Fibroblast of skin of left biceps (primary cell): ENCODE measurements at places on chromosomes 11 and 22.

DNA sequence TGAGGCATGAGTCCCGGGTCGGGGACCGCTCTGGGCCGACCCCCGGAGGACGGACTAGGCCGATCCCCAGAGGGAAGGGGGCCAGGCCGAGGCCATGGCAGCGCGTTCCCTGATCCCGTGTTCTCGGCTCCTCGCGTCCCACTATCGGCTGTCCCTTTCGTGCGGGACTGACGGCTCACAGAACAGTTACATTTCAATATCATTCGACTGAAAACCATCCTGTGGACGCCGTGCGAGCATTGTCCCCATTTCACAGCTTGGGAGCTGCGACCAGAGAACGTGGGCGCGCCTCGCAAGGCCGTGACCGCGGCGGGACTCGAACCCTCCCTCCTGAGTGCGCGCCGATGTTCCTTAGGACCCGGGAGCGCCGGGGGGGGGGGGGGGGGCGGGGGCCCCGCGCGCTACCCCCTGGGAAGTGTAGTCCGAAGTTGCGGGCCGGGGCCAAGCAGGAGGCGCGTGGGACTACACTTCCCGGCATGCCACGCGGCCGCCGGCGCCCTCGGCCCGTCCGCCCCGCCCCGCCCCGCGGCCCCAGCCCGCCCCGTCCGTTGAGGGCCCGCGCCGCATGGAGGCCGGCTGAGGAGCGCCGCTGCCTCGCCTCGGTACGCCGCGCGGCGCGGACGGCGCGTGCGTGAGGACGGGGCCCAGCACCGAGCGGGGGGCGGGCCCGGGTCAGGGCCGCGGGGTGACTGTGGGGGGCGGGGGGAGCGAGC is at the start of gene TRABD:
Gene TRABD, plus strand, starts transcription at position 539 of the 713 bp plus-strand sequence. CDS start 7,148 bp downstream, outside the sequence.
- DNase-seq, result peak; percentile 72

- DNase-seq, result peak; percentile 60
Observed at GRCh38 chr11:125935618-125936199, 10.1 kb upstream of the VSIG10L2 start.

DNA sequence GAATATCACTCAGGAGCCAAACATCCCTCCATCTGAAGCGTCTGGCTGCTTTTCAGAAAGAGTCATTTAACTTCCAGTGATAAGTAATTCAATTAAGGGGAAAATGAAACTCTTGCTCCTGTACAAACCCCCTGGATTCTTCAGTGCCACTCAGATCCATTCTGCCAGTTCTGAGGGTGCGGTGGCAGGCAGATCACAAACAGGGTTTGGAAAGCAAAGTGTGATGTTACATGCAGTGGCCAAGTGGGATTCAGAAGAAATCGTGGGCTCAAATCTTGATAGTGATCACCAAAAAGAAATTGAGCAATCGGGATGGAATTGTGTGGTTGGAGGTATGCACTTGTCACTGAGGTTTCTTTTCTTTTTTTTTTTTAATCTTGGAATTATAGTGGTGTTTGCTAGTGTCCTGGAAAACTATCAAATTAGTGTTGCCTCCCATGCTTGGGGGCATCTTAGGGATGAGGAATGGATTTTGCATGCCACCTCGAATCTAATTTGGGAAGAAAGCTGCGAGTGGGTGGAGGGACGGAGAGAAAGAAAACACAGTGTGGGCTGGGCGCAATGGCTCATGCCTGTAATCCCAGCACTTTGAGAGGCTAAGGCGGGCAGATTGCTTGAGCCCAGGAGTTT is 22.5 kb upstream of the RTL6 start:
- no peak for DNase-seq

DNA sequence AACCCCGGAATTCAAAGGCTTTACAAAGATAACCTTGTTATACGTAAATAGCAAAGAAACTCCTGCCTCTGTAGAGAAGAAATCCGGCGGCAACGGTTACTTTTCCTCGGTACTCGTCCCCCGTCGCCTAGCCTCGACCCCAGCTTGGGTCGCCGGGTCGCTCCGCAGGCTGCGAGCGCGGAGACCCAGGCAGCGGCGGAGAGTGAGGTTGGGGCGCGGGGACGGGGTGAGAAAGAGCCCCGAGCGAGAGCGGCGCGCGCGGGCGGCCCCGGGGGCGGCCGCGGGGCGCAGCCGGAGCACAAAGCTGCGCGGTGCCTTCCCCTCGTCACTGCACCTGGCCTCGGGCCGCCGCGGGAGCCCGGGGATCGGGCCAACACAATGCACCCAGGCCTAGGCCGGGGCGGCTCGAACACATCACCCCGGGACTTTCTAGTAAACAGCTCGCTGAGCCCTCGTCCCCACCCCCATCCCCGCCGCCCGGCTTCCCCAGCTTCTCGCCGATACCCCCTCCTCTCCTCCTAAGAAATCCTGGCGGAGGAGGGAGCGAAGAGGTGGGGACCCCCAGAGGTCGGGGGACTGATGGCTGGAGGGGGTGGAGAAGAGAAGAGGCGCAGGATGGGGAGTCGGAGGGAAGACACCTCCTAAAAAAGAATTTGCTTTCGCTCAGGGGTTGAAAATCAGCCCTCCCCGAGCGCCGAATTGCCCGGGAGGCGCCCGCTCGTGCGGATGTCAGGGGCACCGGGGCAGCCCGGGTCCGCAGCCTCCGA is 845 bp downstream of the MPPED2 start:
- DNase-seq, result no peak

DNA sequence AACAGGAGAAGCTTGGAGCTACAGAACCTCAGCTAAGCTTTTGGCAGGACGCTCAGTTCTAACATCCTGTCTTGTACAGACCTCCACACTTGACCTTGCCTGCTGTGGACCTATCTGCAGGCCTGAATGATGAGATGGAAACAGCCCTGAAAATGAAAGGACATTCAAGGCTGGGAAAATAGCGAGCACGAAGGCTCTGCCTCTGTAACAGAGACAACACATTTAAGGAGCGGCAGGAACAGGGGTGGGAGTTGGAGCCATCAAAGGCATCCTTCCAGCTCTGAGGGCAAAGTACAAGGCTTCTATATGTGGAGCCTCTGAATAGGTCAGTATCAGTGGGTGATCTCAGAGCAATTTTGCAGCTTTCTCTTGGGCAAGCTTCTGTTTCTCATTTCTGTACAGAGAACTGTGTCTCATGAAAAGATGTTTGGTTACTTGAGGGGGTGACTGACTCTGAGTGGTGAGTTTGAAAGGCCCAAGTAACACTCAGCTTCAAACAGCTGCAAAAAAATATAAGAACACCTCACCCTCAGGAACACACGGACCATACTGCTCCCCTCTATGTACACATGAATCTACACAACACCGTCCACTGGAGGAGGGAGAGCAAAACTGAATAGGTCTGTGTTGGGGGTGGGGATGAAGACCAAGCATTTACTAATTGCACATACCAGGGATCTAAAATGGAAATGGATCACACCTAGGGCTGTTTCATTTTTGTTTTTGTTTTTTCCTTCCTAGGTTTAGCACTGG is 101.6 kb downstream of the CCDC81 start:
- DNase-seq, result no peak

GRCh38 chr11:8723711-8724110 is 41.1 kb downstream of the RPL27A start:
- no peak for DNase-seq

DNA sequence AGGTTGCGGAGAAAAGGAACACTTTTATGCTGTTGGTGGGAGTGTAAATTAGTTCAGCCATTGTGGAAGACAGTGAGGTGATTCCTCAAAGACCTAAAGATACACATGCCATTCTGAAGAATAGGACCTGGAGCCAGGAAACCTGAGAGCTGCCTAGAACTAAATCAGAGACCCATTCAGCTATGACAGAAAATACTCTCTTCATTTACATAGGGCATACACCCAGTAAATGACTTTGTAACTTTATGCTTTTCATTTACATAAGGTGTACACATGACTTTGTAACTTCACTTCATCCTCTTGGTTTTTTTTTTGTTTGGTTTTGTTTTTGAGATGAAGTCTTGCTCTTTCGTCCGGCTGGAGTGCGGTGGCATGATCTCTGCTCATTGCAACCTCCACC is 25.1 kb upstream of the APLNR start:
- DNase-seq, result no peak

DNA sequence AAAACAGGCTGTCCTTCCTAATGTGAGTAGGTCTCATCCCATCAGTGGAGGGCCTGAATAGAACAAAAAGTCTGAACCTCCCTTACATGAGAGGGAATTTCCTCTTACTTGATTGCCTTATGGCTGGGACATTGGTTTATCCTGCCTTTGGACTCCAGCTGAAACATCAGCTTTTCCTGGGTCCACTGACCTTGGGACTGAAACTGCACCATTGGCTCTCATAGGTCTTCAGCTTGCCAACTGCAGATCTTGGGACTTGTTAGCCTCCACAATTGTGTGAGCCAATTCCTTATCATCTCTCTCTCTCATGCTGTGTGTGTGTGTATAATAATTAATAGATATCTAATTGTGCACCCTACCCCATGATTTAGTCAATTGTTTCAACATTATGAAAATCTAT is 375.3 kb upstream of the DDI1 start:
- DNase-seq, result no peak

DNA sequence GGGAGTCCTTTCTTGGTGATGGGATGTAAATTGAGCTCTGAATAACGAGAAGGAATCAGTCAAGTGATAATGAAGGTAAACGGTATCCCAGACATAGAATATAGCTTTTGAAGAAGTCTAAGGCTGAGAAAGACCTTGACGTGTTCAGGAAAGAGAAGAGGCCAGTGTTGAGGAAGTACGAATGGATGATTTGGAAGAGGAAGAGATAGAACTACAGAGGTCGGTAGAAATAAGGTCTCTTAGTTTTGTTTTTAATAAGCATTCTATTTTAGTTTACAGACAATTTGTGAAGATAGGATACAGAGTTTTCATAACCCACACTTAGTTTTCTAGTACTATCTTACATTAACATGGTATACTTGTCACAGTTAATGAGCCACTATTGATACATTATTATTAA is 1598.1 kb downstream of the FAM181B start:
- no peak for DNase-seq
